Right lobe of liver (tissue), 6 donors: ENCODE measurements at places on chromosomes 1 and 21.

DNA sequence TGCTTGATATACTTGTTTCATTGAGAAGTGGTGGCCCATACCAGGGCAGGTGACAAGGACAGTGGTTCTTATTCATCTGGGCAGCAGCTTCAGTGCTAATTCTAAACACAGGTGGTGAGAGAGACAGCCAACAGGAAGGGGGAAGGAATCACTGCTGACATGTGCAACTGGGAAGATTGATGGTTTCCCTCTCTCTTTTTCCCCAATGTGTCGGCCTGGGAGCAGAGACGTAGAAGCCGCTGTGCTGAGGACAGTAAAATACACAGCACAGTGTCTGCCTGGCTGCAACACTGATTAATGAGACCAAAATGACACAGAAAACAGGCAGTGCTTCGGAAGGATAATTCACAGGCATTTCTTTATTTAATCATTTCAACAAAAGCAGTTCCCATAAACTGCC is 48.8 kb downstream of the WARS2 start:
- no peaks in the 10 kb centered on the region for H3K27me3 ChIP-seq
- no peak overlapping the region for H3K4me3 ChIP-seq
- no peaks in the 10 kb centered on the region for H3K4me1 ChIP-seq
- no peak overlapping the region for H3K27ac ChIP-seq
- no peaks in the 10 kb centered on the region for H3K36me3 ChIP-seq

DNA sequence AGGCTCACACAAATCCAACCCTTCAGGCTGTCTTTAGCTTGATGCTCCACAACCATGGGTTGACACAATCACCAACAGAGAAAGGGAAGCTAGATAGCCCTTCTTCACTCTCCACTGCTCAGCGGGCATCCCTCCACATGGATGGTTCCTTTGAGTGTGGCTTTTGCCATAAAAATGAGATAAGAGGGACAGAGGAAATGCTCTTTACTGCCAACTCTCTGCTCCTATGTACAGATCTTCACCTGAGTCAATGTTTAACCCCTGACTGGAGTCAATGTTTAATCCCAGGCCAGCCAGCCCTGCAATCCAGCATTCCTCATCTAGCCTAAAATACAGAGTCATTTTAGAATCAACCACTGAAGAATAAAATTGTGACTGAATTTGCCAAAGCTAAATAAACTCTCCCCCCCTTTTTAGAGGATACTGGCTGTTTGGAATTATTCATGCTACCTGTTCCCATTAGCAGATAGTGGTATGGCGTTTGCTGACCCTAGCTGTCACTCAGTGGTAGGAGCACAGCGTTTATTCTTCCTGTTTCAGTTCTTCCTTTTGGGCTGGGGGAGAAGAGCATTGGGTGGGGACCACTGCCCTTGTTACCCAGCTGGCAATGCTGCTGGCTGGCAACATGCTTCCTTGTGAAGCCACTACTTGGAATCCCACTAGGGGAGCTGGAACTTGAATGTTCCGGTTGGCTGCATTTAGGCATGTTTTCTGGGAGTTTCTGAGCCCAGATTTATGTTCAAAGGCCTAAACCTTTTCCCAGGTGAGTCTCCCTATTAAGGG is 5.2 kb upstream of the PIGR start:
- no peaks in the 10 kb centered on the region for H3K27me3 ChIP-seq
- no peak overlapping the region for H3K4me3 ChIP-seq
- DNase-seq = no peak

DNA sequence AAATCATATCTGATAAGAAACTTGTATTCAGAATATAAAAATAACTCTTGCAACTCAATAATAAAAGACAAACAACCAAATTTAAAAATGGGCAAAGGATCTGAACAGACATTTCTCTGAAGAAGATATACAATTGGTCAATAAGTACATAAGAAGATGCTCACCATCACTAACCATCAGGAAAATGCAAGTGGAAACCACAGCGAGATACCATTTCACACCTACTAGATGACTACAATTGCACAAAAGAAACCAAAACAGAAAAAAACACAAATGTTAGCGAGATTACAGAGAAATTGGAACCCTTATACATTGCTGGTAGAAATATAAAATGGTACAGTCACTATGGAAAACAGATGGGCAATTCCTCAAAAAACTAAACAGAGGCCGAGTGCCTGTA is 11.5 kb upstream of the ZNF683 start:
- H3K4me1 ChIP-seq = no peaks in the 10 kb centered on the region
- H3K27me3 ChIP-seq = no peaks in the 10 kb centered on the region
- H3K4me3 ChIP-seq = no peak overlapping the region
- H3K36me3 ChIP-seq = no peaks in the 10 kb centered on the region

GRCh38 chr1:84330125-84330984 is 28.8 kb downstream of the SAMD13 start:
- H3K27me3 ChIP-seq = no peaks in the 10 kb centered on the region
- no peaks in the 10 kb centered on the region for H3K36me3 ChIP-seq
- H3K4me3 ChIP-seq = no peak overlapping the region
- no peak for DNase-seq
- H3K27ac ChIP-seq = no peak overlapping the region

DNA sequence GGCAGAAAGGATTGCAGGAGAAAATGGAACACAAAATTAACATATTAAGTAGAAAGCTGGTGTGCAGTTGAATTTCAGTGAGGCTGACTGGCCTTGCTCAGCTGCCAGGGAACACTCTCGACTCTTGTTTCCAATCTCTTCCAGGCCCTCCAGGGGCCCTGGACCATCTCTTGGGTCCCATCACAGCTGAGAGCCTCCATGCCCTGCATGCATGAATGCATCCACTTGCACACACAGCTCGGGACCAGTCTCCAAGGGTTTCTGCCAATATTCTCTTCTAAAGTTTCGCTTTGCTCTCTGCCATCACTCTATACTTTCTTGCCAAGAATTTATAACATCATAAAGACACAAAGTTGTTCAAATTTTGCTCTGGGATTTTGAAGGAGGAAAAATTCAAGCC is 200.3 kb downstream of the DSCAM start:
- DNase-seq = no peak
- no peaks in the 10 kb centered on the region for H3K4me1 ChIP-seq
- no peaks in the 10 kb centered on the region for H3K36me3 ChIP-seq
- no peak overlapping the region for H3K4me3 ChIP-seq
- no peak overlapping the region for H3K27ac ChIP-seq
- no peaks in the 10 kb centered on the region for H3K27me3 ChIP-seq

DNA sequence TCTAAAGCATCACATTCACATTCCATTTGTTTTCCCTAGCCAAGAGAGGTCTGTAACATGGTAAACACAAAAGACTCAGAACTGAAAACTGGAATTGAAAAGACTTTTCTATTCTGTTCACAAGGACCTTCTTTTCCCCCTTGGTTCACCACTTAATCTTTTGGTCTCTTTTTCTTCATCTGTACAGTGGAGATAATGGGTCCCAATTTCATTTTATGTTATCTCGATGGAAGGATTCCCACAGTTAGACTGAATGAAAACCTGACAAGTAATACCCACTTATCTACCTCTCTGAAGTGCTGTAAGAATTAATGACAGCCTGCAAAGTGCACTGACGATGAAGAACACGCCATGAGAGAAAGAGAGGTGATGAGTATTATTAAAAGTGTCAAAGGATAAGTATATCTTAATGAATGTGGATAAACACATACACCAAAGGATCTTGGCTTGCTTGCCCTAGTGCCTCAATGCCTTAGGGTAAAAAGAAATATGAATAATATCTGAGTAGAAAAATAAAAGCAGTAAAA is 71.5 kb downstream of the CYYR1 start:
- no peaks in the 10 kb centered on the region for H3K36me3 ChIP-seq
- H3K27me3 ChIP-seq = no peaks in the 10 kb centered on the region
- no peak for DNase-seq

DNA sequence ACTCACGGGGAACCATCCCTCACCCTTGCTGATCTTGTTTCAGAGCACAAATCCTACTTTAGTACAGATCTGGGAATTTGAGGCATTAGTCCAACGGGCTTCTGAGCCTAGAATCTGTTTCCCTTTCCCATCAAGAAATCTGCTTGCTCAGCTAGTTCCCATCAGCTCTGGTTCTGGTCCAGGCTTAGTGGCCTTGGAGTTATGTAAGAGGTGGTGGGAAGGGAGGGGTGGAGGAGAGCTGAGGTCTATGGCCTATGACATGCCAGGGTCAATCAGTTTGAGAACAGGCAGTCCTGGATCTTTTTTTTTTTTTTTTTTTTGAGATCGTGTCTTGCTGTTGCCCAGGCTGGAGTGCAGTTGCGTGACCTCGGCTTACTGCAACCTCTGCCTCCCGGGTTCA is 4.1 kb downstream of the GSTM1 start:
- H3K36me3 ChIP-seq = no peaks in the 10 kb centered on the region
- no peak overlapping the region for H3K27ac ChIP-seq
- no peaks in the 10 kb centered on the region for H3K27me3 ChIP-seq

DNA sequence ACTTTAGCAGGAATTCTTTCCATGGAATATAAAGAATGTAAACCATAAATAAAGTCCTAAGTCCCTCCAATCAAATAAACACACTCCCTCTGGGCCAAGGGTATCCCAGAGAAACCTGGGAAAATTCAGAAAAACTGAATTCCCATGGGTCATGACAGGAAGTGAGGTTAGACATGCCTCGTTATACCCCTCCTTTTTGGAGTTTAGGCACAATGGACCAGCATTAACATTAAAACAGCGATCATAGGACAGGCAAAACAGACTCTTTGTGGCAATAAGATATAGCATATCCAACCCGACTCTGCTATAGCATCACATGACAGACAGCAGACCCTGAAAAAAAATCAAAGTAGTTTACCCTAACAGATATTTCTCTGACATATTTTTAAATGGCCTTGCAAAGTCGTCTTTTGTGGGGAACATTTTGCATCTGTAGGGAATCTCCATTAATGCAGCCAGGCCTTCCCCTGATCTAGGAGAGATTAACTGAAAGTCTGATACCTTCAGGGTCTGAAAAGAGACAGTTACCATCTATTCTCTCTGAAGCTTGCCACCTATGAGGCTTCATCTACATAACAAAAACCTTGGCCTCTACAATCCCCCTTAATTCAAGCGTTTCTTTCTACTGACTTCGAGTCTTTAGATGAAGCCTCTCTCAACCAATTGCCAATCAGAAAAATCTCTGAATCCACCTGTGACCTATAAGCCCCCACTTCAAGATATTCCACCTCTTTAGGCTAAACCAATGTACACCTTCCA is 143.0 kb upstream of the KCNK1 start:
- no peak overlapping the region for H3K4me3 ChIP-seq
- DNase-seq = no peak
- H3K27ac ChIP-seq = no peak overlapping the region
- no peaks in the 10 kb centered on the region for H3K27me3 ChIP-seq
